HEK293T (cell line): ENCODE measurements at places on chromosomes 2 and 18.

DNA sequence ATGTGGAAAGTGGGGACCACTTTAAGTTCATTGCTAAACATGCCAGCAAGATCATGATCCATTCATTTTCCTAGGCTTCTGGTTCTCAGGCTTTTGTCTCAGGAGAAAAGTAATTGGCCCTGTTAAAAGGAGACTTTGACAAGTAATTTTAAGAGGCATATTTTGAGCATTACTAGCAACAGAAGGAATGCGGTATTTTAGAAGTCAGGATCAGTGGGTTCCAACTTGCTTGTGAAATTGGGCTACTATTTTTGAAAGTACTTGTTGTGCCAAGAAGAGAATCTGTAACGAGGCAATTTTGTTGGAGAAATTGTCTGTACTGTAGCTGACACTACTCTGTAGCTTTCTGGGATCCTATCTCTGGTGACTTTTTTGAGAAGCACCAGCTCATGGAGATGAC, 59.4 kb downstream of the CERS6 start:
- DNase-seq: no peak

- no peak for DNase-seq
Measured at GRCh38 chr2:164777847-164778461, 63.7 kb downstream of the COBLL1 start.

DNA sequence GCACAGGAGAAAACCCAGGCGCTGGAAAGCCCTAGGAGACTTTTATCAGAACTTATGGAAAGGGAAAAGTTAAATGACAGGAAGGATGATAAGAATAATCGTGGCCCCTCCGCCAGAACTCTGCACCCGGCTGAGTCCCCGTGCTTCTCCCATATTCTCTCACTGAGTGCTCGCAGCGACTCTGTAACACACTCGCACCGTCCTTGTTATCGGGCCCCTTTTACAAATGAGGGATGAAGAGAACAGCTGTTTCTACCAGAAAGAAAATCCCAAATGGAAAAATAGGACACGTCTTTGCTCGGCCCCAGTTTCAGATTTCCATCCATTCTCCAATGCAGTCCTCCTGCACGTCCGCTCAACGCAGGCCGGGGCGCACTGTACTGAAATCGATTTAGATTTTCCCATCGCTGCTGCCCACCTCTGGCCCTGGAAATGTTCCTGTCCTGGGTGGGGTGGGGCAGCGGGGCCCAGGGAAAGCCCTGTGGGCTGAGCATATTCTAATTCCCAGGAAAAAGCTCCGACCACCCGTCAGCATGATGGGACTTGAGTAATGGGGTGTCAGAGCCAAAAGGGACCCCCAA, 66.4 kb downstream of the KCNF1 start:
- no peak for DNase-seq

- no peak for DNase-seq
Measured at GRCh38 chr2:229784791-229785190, 70.4 kb upstream of the DNER start.

- DNase-seq: no peak
Measured at GRCh38 chr2:44997963-44998362, 11.3 kb downstream of the SIX2 start.
